Type B pancreatic cell (in vitro differentiated cells): ENCODE measurements at places on chromosomes 13 and 19. TPM values are rescaled to one million over a fixed set of nuclear protein-coding genes. Genes with fewer than 3 reads are reported as not detected.

Gene KLHL1
- 0.14 TPM in 2 replicates for total RNA-seq

DNA sequence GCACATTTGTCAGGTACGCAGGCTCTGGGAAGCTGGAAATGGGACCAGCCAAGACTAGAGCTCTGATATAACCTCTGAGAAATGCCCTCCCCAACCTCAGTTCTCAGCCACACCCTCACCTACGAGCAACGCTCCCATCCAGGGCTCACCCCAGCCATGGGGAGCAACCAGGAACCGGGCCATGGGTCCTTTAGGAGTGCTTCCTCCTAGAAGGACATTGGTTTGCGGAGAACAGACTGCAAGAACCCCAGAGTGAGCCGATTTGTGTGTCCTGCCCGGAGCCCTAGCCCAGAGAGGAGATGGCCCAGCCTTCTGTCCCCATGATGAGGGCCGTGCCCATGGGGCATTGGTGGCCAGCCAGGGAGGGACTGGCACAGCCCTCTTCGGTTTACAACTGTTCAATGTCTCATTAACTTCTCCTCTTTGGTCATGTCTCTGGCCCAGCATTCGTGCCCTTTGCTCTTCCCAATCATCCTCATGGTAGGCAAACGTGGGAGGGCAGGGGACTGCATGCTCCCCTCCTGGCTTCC, 32.9 kb upstream of the IGSF23 start:
- DNase-seq = no peak

Gene OR7C2
- not detected in 2 replicates for total RNA-seq

GRCh38 chr13:111936267-111936925, 130.6 kb upstream of the SOX1 start:
- peak; percentile 31 for DNase-seq

- DNase-seq = no peak
Observed at GRCh38 chr13:30895773-30896172, 10.3 kb upstream of the MEDAG start.

DNA sequence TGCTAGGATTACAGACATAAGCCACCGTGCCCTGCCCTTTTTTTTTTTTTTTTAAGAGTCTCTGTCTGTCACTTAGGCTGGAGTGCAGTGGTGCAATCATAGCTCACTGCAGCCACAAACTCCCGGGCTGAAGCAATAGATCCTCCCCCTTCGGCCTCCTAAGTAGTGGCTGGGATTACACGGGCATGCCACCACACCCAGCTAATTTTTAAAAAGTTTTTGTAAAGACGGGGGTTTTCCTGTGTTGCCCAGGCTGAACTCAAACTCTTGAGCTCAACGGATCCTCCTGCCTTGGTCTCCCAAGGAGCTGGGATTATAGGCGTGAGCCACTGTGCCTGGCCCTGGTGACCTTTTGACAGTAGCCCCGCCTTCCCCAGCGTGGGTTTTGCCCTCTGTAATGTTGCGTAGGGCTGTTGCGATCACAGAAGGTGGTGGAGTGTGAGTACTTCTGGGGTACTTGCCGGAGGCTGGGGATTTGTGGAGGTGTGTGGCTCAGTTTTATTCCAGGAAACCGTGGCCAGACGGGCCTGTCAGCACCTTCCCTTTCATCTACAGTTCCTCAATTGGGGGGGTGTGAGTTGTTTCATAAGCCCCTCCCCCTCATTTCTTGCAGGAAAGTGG, 11.6 kb upstream of the RETN start:
- DNase-seq = no peak

DNA sequence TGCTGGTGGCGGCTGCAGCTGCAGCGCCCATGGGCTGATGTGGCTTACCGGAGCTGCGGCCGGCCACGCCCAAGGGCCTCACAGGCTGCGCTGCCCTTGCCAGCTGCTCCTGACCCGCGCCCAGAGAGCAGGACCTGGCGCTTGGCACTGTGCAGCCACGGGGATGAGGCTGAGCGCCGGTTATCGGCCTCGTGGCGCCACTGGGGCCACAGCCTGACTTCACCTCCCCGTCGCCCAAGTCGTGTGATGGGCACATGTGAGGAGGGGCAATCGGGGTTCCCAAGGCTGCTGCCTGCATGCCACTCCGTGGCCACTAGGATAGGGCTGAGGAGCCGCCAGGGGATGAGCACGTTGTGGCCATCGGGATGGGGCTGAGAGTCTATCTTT, 77.2 kb upstream of the PABPC3 start:
- no peak for DNase-seq

GRCh38 chr19:1516395-1516753, 3.6 kb upstream of the ADAMTSL5 start:
- DNase-seq = no peak

Gene GRIK5
- 1.8 and 5.8 TPM in 2 replicates for total RNA-seq

DNA sequence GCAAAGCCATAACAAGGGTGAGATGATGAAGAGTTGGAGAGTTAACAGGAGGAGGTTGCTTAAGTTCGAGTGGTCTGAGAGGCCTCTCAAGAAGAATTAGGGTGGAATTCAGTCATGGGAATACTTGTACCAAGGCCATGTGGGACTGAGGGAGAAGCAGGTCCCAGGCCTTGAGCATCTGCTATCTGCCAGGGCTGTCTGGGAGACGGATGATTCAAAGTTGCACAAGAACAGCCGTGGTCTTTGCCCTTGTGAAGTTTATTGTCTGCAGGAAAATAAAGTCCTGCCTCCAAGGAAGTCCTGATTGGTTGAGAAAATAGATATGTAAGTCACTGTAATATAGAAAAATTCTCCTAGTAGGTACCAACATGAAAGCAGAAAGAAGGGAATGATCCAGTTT, 178.8 kb upstream of the RFC3 start:
- DNase-seq = no peak

GRCh38 chr19:45973553-45974338, at the start of gene NOVA2:
Gene NOVA2, minus strand, starts transcription at chr19:45973865. Its CDS starts 514 bp downstream, at chr19:45973351.
- DNase-seq = peak; percentile 83

- DNase-seq = no peak
Observed at GRCh38 chr13:70784207-70784989, 676.1 kb upstream of the KLHL1 start.

DNA sequence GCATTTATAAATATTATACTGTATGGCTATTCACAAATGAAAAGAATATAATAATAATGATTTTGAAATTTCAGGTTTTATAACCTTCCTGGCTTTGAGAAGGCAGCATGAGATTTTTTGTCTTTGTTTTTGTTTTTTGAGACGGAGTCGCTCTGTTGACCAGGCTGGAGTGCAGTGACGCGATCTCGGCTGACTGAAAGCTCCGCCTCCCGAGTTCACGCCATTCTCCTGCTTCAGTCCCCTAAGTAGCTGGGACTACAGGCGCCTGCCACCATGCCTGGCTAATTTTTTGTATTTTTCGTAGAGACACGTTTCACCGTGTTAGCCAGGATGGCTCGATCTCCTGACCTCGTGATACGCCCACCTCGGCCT, 64.1 kb downstream of the ZNF429 start:
- no peak for DNase-seq

Gene COL4A1
- 20.4 and 83.6 TPM in 2 replicates for total RNA-seq

DNA sequence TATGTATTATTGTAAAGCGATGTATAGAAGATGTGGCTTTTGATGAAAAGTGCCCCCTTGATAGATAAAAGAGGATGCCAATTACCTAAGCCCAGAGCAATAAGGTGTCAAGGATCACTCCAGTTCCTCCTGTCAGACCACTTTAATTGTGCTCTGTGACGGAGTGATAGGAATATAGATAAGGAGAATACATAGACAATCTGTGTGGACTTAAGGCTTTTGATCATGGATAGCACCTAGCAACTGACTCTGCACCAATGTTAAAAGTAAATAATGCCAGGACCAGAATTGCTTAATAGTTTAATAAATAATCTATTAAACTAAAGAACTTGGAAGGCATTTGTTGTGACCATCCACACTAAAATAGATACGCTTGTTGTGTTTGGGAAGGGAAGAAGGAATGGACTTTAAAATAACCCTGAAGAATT, 390.7 kb upstream of the ARGLU1 start:
- no peak for DNase-seq

Gene BAX
- total RNA-seq = 161 and 201 TPM in 2 replicates

DNA sequence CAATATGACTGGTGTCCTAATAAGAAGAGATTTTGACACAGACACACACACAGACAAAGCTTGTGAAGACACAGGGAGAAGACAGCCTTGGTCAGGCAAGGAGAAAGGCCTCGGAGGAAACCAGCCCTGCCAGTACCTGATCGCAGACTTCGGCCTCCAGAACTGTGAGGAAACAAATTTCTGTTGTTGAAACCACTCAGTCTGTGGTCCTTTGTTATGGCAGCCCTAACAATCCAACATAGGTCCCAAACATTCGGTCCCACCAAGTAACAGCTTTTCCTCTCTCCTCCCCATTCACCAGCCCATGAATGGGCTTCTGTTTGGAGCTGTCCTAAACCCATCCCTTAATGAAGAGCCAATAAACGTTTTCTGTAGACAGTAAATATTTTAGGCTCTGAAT, 36.4 kb upstream of the UBAC2 start:
- DNase-seq = no peak

Gene IGFL3
- total RNA-seq = not detected in 2 replicates

Gene PSG1
- total RNA-seq = not detected in 2 replicates

GRCh38 chr19:13095934-13096927, 6.4 kb downstream of the LYL1 start:
- DNase-seq = no peak

Gene POSTN
- total RNA-seq = 75.2 and 295 TPM in 2 replicates

Gene FGF21
- not detected in 2 replicates for total RNA-seq

GRCh38 chr13:46348961-46349360, 38.1 kb downstream of the RUBCNL start:
- DNase-seq = no peak

DNA sequence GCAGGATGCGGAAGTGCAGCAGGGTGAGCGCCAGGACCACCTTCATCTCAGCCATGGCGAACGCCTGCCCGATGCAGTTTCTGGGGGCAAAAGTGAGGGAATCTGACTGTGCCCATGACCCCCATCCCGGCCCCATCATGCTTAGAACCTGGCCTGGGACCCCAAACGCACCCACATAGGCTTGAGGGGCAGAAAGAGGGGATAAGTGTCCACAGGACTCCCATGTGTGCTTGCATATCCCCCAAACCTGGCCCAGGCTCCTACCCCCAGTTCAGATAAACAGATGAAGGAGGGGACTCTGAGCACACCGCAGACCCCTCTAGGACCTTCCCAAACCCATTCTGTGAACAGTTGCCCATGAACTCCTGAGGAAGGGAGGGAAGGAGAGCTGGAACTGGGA, 16.0 kb upstream of the CYP4F2 start:
- no peak for DNase-seq

Gene ZNF443
- total RNA-seq = 7.7 TPM in 2 replicates

DNA sequence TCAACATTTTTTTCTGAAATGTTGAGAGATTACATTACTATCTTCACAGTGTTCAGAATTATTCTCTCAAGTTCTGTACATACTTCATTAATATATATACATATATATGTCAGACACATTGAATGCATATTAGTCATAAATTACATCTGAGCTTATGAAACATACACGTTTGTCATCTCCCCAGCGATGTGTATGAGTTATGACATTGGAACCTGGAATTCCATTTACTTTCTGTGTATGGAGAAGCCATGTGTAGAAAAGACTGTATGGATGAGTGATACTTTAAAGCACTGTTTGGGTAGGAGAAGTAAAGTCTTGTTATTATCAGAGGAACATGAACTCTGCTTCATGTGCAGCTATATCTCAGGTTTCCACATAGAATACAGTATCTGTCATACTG, 167.2 kb downstream of the FGF14 start:
- DNase-seq = no peak

DNA sequence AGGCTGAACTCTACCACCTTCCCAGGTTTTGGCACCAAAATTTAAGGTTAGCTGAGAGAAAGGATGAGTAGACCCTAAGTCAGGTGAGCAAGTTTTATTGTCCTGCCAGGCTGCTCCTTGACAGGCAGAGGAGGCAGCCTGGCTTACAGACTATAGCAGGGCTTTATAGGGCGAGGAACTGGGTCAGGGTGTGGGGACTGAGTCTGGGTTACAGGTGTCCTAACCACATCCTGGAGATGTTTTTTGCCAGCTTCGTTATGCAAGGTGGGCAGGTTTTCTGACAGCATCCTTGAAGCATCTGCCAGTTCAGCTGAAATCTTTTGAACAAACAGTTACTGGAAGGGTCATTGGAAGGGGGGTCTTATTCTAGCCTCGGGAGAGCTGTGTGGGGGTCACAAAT, 905.7 kb upstream of the SLITRK5 start:
- DNase-seq = no peak

Gene POP4
- 48.4 and 51.3 TPM in 2 replicates for total RNA-seq

DNA sequence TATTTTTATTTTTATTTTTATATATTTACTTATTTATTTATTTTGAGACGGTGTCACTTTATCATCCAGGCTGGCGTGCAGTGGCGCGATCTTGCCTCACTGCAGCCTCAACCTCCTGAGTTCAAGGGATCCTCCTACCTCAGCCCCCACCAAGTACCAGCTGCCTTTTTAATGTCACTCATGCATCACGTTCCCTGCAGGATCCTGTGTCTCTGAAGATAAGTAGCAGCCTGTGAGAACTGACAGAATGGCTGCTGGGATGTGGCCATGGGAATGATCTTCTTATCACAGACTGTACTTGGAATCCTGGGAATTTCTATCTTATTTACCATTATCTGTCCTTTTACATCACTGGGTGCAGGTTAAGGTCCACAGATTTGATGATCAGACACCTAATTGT, 9.2 kb upstream of the ZNF761 start:
- no peak for DNase-seq

DNA sequence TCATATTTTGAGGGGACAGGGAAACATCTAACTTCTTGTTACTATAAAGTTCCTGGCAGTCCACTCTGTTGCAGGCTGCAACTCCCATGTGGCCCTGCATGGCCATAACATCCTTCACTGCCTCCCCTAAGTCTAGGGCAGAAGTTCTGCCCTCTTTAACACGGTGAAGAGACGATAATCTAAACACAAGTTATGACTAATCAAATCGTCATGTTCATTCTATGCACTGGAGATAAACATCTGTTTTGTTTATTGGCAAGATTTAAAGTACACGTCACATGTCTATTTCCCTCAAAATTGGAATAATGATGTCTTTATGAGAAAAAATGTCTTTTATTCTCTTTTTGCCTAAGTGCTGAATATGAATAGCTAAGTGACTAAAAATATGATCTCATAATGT, 1629.4 kb downstream of the PCDH9 start:
- DNase-seq = no peak

DNA sequence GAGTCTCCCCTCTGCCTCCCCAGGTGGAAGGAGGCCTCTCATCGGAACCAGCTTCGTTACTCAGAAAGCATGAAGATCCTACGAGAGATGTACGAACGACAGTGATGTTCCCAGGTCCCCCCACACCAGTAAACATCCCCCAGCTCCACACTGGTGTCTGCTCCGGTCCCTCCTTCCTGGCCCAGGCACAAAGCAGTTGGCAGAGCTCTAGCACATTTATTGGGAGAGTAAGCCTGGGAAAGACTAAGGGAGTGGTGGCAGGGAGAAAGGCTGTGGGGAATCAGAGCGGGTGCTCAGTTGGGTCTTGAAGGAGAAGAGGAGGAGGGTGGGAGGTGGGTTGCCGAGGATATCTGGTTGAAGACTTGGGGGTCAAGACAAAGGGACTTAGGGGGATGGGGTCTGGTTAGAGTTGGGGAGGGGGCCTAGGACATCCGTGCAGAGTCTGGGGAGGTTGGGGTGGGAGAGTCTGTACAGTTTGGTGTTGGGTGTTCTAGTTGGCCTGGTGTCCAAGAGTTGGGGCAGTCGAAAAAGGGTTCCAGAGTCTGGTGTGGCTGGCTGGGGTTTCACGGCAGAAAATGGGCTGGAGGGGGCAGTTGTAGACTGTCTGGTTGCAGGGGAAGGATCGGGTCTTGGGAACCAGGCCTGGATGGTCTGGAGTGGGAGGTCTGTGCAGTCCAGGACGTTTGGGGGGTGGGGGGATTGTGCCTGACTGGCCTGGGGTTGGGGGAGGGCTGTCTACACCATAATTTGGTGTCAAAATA, 2.3 kb downstream of the HSPB6 start:
- DNase-seq = no peak

Gene LHB
- total RNA-seq = not detected in 2 replicates

Gene DACT3
- 1.3 and 24.5 TPM in 2 replicates for total RNA-seq

Gene GGN
- total RNA-seq = 1.1 and 1.5 TPM in 2 replicates
